ENCODE measurements at places on chromosomes 2 and 18.

GRCh38 chr2:202015471-202015870, 18.2 kb upstream of the FZD7 start:
- DNase-seq = no peak

DNA sequence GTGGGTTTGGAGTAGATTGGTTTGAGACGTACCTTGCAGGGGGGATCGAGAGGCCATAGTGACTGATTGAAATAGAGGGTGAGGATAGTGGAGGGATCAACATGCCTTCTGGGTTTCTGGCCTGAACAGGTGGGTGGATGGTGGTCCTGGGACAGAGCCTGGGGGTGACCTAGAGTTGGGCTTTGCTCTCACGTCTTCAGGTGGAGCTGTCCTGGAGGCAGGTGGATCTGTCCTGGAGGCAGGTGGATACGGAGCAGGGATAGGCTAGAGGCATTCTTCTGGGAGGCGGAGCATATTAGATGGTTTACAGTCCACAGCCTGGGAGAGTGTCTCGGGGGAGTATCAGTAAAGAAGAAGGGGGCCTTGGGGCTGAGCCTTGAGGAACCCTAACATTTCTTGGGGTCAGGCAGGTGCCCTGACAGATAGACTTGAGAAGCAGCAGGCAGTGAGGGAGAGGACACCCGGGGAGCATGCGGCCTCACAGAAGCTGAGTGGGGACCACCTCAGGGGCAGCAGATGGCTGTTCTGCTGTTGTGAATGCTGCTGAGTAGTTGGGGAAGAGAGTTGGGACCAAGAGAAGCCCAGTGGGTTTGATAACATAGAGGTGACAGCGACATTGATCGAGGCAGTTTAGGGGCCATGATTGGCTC, 1.6 kb downstream of the CAPN10 start:
- DNase-seq = no peak

GRCh38 chr2:39378968-39379367, 58.1 kb downstream of the MAP4K3 start:
- DNase-seq = no peak

DNA sequence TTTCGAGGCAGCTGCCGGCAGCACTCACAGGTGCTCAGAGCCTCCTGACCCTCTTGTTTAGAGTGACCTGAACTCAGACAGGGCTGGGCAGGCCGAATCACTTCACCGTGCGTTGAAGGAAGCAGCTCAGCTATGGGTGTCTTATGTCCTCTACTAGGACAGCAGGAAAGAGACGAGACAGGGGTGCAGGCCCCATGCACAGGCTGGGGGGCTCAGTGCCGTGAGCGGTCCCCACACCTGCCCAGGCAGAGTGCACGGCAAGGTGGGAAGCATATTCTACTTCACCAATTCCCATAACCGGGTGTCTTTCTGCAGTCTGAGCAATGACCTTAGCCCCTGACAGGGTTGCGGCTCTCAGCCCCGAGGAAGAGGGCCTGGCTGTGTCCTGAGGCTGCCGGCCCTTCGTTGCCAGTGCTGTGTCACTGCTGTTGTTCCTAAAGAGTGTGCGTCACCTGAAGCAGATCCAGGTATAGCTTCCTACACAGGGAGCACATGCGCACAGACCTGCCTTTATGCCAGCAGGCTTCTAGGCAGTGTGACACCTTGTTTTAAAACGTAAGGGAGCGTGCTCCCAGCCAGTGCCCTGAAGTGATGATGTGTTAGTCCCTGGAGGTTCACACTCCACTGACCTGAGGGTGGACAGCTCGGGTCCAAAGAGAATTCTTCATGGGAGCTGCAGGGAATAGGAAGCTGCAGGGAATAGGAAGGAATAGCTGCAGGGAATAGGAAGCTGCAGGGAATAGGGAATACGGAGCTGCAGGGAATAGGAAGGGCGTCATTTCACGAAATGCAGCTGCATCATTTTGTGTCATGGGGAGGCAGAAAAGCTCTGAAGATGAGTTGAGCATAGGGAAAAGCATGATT, 207.9 kb upstream of the SALL3 start:
- DNase-seq = no peak

DNA sequence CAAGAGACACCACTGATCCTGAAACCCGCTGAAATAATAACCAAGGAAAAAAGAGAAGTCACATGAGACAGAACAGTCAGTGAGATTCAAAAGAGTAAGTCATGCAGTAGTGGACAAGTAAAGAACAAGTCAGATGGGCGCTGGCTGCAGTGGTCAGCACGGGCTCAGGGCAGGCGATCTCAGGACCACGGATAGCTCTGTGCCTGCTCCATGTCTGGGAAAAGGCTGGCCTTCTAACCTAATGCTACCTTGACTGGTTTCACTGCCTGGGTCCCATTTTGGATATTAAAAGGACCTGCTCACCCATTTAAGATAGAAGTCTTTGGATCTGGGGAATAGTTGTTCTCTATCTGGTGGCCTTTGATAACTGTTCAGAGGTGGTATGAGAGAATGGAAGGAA, 61.7 kb upstream of the LCLAT1 start:
- no peak for DNase-seq
